ENCODE measurements at places on chromosomes 11 and 22. TPM values are rescaled to one million over a fixed set of nuclear protein-coding genes. Genes with fewer than 3 reads are reported as not detected.

Gene MRGPRF
- 84.2 TPM for total RNA-seq

Gene MAPK11
- 7.6 TPM for total RNA-seq

Gene PLEKHB1
- 2.5 TPM for total RNA-seq

Gene FIBIN
- 112 TPM for total RNA-seq

Gene DNAJB7
- total RNA-seq, result not detected

Gene PKDREJ
- under 0.01 TPM for total RNA-seq

Gene SOX6
- total RNA-seq, result 1.8 TPM

Gene ANKK1
- under 0.01 TPM for total RNA-seq

Gene NXPE4
- total RNA-seq, result not detected

Gene F2
- not detected for total RNA-seq

GRCh38 chr11:67265633-67266448, 432 bp upstream of the GRK2 start:
- DNase-seq, result peak; percentile 30

- DNase-seq, result no peak
Measured at GRCh38 chr11:131845255-131845654, 474.8 kb downstream of the NTM start.

- no peak for DNase-seq
Measured at GRCh38 chr22:19361501-19362103, 69.9 kb downstream of the HIRA start.

- DNase-seq, result no peak
Measured at GRCh38 chr22:36447632-36448031, 33.8 kb downstream of the TXN2 start.

- no peak for DNase-seq
Measured at GRCh38 chr22:26038365-26038764, 130.9 kb upstream of the SEZ6L start.

DNA sequence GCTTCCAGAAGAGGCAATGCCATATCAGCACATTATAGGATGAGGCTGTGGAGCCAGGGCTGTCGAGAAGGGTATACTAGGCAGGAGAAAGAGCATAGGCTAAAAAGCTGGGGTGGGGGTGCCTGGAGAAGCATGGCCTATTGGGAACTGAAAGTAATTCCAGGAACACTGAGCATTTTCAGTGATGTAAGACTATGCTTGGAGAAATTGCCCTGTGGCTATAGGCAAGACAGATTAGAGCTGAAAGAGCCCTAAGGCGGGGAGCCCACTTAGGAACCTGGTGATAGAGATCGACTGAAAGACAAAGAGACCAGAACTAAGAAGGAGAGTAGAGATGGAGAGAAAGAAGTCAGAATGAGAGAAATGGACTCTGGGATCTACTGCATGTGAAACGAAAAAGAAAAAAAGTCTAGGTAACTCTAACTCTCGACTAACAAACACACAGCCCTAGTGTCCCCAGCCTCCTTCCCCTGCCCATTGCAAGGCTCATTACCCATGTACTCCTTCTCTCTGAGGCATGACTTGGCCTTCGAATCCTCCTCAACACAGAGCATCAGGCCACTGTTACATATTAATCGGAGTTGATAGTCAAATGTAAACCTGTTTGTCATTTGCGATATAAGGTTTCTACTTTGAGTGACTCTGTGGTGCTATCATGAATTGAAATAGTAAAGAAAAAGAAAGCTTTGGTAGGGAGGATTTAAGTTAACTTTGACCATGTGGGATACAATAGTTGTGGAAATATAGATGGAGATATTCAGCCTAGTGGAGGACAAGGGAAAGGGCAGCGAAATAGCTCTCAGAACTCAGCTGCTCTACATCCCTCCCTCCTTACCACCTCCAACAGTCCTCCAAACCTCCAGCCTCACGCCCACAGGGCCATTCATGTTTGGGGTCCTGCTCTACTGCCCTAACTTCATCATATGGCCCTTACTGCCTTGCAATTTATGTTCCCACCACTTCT, 52.3 kb upstream of the BMAL1 start:
- no peak for DNase-seq

DNA sequence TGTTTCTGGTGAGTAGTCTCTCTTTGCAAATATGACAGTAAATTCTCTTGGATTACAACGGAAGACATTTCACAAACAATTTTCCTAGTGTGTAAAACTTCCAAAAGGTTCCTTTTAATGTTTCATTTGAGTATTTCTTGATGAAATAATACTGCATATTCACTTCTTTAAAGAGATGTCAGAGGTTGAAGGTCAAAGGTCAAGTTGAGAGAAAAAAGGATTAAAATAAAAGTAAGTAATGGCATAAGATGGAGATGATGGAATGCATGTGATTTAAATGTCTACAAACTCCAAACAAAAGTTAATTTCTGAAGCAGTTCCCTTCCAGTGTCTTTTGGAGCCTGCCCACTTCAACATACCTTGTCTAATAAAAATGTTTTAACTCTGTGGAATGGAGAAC, 40.7 kb downstream of the APOL5 start:
- no peak for DNase-seq

- peak; percentile 65 for DNase-seq
Measured at GRCh38 chr11:99370549-99371216, 349.9 kb downstream of the CNTN5 start.

DNA sequence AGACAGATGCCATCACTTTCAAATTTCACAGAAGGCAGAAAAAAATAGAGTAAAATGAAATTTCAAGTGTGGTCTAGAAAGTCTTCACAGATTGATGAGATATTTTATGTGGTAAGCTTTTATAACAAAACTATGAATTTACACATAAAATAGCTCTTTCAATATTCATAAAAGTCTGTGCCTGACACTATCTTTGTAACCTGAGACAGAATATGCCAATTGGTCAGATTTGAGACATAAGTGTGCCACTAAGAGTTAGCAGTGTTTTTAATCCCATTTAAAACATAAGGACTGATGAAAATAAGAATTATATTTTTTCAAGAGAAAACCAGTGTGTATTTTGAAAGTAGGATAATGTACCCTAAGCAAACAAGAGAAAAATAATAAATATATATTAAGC, 769.5 kb upstream of the LUZP2 start:
- DNase-seq, result no peak

- DNase-seq, result no peak
Measured at GRCh38 chr11:23179609-23180008, 319.3 kb upstream of the CCDC179 start.

- no peak for DNase-seq
Measured at GRCh38 chr11:134515081-134515960, 103.3 kb upstream of the B3GAT1 start.

DNA sequence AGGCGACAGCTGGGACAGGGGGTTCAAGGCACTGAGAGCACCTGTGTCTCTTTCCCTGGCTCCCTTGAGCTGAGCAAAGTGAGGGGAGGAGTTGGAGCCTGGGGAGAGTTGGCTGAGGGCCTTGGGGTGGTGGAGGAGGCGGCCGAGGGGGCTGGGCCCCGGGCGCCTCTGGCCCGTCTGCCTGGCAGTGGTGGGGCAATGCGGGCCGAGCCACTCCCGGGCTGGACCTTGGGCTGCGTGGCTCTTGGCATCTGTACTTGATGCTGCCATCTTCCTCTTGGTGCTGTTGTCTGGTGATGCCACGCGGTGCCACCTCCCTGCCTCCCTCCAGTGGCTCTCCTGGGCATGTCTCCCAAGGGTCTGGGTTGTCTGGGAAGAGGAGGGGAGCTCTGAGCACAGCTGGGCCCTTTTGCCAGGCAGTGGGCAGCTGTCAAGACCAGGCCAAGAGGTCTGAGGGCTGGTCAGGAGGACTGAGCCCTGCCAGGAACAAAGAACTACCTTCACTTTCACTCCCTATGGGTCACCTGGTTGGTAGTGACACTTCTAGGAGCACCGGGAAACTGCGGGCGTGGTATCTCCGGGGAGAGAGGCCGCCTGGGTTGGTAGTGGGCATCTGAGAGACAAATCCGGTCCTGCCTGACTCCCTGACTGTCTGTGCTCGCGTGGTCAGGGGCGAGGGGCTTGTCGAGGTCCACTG, 1.3 kb downstream of the GRIK4 start:
- DNase-seq, result no peak

DNA sequence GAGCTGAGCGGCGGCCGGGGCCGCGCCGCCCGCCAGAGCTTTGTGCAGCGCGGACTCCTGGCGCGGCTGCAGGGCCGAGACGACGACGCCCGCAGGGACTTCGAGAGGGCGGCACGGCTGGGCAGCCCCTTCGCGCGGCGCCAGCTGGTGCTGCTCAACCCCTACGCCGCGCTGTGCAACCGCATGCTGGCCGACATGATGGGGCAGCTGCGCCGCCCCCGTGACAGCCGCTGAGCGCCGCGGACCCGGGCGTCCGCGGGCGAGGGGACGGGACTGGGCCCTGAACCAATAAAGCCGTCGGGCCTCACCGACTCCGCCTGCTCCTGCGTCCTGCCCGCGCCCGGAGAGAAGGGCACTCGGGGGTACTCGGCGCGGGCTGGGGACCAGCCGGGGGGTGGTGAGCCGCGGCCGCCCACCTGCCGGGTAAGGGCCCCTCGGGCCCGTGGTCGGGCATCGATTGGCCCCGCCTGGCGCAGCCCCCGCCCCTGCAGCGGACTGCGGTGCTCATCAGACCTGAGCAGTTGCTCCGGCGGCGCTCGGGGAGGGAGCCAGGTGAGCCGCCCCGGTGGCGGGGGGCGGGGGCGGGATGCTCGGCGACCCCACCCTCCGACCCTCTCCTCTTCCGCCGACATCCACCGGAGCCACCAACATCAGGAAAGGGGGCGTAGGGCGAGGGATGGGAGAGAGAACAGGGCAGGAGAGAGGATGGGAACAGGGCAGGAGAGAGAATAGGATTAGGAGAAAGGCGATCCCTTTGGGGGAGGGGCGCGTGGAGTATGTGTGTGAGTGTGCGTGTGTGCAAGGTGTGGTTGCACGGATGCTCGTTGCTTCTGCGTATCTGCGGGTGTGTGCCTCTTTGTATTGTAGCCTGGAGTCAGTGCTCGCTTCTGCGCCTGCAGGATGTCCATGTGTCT, at the start of gene TMEM25:
TMEM25 (plus strand) TSS at position 510 of the 914 bp plus-strand sequence. CDS start 610 bp downstream, outside the sequence.
- DNase-seq, result peak; percentile 42

All from fibroblast of lung (primary cell).